Fibroblast of skin of abdomen (primary cell): ENCODE measurements at places on chromosomes 3 and 15.
A peak's percentile ranks its signal among the peaks of the same experiment; 100 is the strongest.

GRCh38 chr3:67647390-67647878 lies 7.0 kb downstream of the SUCLG2 start:
- DNase-seq = peak; percentile 96

DNA sequence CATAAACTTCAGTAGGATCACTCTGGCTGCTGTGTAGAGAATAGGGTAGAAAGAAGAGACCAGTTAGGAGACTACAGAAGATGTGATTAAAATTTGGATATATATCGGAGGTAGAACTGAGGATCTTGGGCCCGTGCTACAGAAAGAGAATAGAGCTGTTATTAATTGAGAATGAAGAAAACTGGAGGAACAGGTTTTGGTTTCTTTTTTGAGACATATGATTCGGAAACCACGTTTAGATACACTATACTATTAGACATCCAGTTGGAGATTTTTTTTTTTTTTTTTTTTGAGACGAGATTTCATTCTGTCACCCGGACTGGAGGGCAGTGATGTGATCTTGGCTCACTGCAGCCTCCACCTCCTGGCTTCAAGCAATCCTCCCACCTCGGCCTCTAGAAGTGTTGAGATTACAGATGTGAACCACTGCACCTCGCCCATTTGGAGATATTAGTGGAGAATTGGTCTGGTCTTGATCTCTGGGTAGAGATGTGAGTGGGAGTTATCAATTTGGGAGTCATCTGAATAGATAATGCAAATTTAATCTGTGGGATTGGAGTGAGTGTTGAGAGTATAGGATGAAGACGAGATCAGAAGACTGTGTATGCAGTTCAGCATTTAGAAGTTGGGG lies 50.9 kb downstream of the TCF12 start:
- no peak for DNase-seq

DNA sequence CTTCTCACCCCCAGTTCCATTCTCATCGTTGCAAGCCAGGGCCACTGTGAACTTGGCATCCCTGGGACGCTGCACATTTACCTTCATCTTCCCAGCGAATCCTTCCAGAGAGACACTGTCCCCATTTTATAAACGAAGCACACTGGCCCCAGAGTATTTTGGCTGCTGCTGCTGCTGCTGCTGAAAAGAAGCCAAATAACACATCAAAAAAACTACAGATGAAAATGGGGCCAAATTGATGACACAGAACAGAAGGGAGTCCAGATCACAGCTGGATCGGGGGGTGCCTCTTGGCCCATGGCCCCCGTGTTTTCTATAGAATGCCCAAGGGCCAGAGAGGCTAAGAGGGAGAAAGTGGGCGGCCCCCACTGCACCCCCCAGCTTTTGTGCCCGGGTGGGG lies 221.0 kb upstream of the IGF1R start:
- DNase-seq = no peak

DNA sequence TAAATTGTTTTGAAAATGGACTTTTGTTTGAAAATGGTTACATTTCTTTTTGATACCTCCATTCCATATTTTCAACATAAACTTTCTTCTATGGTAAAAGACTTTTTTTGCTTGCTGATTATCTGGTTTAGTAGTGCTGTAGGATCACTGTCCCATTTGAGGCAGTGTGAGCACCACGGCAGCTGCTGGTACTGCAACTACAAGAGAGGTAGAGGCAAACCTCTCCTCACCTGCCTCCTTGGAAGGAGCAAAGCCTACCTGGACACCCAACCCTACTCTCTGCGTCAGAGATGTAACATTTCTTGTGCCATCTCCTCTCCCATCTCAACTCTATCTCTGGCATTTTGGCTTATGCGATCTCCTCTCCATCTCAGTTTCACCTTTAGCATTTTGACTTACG lies 460.1 kb downstream of the SHQ1 start:
- no peak for DNase-seq

- DNase-seq = peak; percentile 96
Observed at GRCh38 chr3:188348435-188349244, 194.7 kb downstream of the LPP start.

- DNase-seq = no peak
Observed at GRCh38 chr15:66912001-66912400, 153.4 kb upstream of the SMAD3 start.

DNA sequence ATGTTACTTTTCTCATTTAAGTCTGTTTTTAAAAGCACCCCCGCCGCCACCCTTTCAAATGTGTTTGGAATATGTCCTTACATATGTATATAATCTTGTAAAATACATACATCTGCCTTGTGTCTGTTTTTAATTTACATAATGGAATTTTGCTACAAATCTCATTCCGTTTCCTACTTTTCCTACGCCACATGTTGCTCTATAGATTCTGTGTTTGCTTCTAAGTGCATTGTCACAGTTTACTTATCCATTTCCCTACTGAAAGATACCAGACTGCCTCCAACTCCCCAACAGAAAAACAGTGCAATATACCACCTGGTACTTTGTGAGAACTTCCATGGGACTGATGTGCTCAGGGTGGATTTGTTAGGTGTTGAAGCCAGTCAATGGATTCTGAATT lies 70.2 kb downstream of the ABHD5 start:
- DNase-seq = no peak

DNA sequence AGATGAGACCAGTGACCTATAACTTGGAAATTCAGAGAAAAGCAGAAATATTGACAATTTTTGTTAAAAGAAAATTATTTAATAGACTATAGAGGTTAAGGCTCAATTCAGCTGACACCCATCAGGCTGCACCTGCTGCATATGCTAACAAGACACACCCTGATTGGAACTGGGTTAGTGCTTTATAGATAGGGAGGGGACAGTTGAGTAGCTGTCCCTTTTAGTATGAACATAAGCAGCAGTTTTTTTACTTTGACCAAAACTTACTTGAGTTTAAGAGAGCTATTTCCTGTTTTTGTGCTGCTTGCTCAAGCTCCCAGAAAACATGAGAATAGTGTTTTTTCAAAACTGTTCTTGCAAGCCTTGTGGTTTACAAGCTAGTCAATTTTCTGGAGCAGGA lies 292.6 kb downstream of the LRRC3B start:
- no peak for DNase-seq

DNA sequence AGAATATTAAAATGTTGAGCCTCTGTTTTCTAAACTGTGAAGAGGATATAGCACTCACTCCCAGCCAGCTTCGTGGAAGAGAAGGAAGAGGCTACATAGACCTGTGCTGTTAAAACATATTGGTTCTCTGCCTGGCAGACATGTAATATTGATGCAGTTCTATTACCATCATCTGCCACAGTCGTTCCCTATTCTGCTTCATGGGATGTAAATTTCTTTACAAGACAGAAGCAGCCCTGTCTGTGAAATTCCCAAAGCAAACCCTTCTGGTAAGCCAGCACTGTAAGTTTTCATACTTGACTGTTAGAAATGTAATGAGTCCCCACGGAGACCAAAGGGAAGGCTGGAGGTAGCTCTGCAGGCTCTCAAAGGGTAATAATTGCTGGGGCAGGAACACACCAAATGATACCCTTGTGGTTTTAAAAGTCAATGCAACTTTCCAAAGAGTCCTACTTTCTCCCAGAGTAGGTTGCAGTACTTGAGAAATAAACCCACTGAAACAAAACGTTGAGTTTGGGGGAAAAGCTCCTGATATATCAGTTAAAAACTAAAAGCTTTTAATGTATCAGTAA lies 129.9 kb upstream of the HES1 start:
- no peak for DNase-seq

- peak; percentile 50 for DNase-seq
Observed at GRCh38 chr15:44081026-44082013, 113.8 kb downstream of the FRMD5 start.

DNA sequence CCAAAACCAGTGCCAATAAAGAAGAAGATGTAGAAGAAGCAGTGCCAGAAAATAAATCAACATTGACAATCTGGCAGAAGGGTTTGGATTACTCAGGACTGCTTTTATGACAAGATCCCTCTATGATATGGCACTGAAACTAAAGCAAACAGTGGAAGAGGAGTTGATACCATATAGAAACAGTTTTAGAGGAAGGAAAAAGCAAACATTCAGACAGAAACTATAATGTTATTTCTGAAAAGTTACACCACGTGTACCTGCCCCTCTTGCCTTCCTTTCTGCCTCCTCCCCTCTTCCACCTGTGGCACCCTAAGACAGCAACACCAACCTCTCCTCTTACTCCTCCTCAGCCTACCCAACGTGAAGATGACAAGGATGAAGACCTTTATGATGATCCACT lies 63.0 kb downstream of the SFMBT1 start:
- DNase-seq = no peak

DNA sequence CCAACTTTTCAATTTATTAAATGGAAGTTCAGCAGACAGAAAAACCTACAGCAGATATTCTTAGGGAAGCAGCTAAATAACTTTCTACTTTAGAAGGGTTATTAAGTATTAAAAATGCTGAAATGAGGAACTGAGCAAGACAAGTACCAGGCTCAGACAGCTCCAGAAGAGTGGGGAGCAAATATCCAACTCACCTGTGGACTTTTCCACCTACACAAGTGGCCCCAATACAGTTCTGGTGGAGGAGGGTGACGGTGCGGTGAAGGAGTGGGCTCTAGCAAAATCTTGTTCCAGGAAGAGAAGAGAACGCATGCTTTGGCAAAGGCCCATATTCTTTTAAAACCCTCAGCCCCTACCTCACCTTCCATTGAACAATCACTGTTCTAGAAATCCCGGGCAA lies 129.7 kb upstream of the LMOD3 start:
- no peak for DNase-seq

DNA sequence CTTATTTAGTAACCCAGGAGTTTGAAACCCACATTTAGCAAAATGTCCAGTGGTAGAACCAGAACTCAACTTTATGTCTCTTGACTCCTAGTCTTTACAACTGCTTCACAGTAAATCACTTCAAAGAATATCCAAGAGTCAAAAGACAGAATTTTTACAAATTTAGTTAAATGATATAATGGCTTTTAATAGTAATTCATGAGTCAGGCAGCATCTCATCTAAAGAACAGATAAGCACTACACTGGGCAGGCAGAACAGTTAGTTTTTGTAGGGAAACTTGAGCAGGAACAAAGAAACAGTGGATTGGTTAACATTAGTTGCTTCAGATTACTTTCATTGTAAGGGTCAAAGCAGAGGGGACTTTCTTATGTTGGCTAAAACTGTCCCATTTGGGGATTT lies 120.2 kb downstream of the NEO1 start:
- DNase-seq = no peak

DNA sequence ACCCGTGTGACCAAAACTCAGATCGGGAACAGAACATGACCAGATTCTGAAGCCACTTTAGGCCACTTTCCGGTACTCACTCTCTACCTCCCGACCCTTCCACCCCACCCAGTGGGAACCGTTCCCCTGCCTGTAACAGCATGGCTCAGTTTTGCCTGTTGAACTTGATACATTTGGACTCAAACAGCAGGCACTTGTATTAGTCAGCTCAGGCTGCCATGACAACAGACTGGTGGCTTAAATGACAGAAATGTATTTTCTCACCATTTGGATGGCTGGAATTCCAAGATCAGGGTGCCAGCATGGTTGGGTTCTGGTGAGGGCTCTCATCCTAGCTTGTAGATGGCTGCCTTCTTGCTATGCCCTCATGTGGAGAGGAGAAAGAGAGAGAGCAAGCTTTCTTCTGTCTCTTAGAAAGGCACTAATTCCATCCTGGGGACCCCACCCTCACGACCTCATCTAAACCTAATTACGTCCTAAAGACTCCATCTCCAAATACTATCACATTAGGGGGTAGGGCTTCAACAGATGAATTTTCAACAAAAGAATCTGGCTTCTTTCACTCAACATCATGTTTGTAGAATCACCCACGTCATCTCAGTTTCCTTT lies 9.3 kb upstream of the SSUH2 start:
- no peak for DNase-seq

- DNase-seq = no peak
Observed at GRCh38 chr3:183252973-183253527, at the start of gene B3GNT5. Gene B3GNT5, plus strand, starts transcription at chr3:183253253. Its CDS starts 16,546 bp downstream, at chr3:183269799.

DNA sequence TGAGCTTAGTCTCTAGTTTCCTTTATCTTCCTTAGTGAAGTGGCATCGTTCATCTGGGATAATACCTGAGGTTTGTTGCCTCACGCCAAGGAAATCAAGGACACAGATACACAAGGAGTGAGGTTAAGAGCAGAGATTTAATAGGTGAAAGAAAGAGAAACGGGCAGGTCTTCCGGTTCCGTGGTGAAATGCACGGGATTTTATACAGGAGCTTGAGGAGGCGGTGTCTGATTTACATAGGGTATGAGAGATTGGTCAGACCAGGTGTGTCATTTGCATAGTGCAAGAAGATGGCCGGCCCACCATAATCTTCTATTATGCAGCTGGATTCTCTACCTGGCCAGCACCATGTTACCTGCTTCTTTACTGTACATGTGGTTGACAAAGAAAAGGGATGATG lies 17.2 kb downstream of the ARRDC4 start:
- DNase-seq = no peak

DNA sequence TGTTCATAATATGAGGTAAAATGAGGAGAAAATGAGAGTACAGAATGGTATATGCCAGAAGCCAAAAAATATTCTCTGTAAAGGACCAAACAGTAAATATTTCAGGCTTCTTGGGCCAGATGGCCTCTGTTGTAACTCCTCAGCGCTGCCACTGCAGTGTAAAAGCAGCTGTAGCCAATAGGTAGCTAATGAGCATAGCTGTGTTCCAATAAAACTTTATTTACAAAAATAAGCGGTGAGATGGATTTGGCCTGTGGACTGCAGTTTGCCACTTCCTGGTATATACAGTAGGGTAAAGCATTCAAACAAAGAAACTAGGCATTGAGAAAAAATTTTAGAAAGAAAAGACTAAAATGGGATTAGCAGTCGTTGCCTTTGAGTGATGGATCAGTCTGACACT lies 51.5 kb downstream of the BFSP2 start:
- no peak for DNase-seq

DNA sequence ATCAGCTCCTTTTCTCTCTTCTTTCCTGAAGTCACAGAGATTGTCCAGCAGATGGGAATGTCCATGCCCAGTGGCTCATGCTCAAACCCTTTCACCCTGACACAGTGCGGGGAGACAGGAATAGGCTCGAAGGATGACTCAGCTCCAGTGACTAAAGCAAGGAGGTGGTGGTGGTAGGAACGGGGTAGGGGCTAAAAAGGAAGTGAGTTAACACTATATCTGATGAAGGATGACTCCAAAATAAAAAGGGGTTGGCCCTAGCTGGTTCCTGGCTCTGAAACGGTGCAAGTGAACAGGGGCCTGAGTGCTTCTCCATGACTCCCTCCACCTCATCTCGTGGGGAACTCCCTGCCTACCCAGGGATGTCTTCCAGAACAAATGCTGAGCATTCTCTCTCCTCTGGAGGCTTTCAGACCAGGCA lies 167.4 kb upstream of the LPP start:
- peak; percentile 95 for DNase-seq
